Neuronal stem cell (in vitro differentiated cells): ENCODE measurements at places on chromosomes 5 and 9.
A peak's percentile ranks its signal among the peaks of the same experiment; 100 is the strongest.

- no peak overlapping the region for H3K4me3 ChIP-seq
- H3K4me1 ChIP-seq = peaks cover 27% of the 10 kb centered on the region
- H3K27me3 ChIP-seq = no peaks in the 10 kb centered on the region
- peak; percentile 86 for DNase-seq
- H3K27ac ChIP-seq = peak overlapping the region; percentile 17
- no peaks in the 10 kb centered on the region for H3K36me3 ChIP-seq
Observed at GRCh38 chr5:757931-758697, 26.4 kb downstream of the ZDHHC11B start.

DNA sequence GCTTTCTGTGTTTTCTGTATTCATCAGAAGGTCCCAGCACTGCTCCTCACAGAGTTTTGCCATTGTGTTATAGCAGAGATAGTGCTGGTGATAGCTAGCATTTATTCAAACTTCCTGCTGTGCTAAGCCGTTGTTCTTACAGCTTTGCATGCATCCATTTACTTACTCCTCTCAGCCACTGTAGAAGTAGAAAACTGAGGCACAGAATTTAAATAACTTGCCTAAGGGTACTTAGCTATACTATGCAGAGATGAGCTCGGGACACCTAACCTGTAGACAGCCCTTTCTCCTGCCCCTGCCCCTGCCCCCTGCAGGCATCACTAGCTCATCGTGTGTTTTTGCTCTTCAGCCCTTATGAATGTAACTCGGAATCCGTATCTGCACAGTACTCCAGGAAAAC, 227.6 kb downstream of the SAXO1 start:
- H3K4me1 ChIP-seq = no peaks in the 10 kb centered on the region
- no peak overlapping the region for H3K4me3 ChIP-seq
- no peak for DNase-seq
- H3K27ac ChIP-seq = no peak overlapping the region
- no peaks in the 10 kb centered on the region for H3K36me3 ChIP-seq

DNA sequence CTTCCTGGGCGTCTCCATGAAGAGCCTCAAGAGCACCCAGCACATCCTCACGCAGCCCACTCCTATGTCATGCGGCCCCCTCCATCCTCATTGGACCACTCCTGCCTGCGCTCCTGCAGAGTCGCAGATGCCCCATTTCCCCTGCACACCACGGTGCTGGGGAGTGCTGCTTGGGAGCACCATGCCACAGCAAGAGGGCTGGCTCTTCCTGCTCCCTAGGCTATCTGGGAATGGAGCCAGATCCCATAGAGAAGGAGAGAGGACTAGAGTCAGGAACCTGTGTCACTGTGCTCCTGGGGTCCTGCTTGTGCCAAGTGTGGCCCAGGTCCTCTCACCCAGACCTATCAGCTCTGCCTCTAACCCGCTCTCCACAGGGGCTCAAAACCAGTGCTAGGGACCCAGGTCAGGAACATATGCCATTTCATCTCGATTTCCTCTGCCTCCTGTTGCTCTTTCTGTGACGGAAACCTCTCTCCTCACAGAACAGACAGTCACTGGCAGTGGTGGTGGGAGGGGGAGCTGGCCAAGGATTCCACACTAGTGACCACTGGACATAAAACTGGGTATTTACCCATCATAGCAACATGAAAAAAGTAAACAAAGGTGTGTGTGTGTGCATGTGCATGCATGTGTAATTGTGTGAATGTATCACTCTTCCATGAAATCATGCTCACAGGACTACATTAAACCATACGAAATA, 178.4 kb downstream of the TTLL11 start:
- no peak for DNase-seq
- H3K4me1 ChIP-seq = peaks cover 1% of the 10 kb centered on the region
- H3K36me3 ChIP-seq = no peaks in the 10 kb centered on the region
- no peak overlapping the region for H3K4me3 ChIP-seq

GRCh38 chr9:98191671-98192502, 550 bp downstream of the CORO2A start:
- no peak for DNase-seq
- H3K27ac ChIP-seq = no peak overlapping the region
- H3K4me3 ChIP-seq = peak overlapping the region; percentile 45
- H3K27me3 ChIP-seq = no peaks in the 10 kb centered on the region
- no peaks in the 10 kb centered on the region for H3K36me3 ChIP-seq
- peaks cover 6% of the 10 kb centered on the region for H3K4me1 ChIP-seq

DNA sequence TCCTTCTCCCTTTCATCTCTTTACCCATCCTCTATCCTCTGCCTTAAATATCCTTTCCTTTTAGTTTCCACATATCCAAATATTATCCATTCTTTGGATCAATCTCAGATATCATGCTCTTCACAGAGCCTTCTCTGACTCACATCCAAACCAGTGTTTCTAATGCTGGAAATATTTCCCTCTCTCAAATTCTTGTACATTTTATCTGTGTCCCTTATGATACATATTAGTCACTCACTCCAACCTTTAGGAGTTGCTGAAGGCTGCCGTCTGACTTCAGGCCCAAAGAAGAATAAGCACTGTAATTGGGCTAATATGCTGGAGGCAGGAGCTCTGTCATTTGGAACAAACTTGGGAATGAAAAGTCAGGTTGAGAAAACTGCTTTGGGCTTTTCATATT, 156.4 kb upstream of the RUSC2 start:
- no peaks in the 10 kb centered on the region for H3K36me3 ChIP-seq
- no peak overlapping the region for H3K4me3 ChIP-seq
- DNase-seq = no peak
- no peaks in the 10 kb centered on the region for H3K4me1 ChIP-seq
- H3K27ac ChIP-seq = no peak overlapping the region

- no peaks in the 10 kb centered on the region for H3K4me1 ChIP-seq
- H3K4me3 ChIP-seq = no peak overlapping the region
- H3K36me3 ChIP-seq = peaks cover 59% of the 10 kb centered on the region
Observed at GRCh38 chr5:60594715-60595477, 105.1 kb downstream of the DEPDC1B start.

- no peak overlapping the region for H3K4me3 ChIP-seq
- H3K36me3 ChIP-seq = no peaks in the 10 kb centered on the region
- no peaks in the 10 kb centered on the region for H3K27me3 ChIP-seq
- H3K27ac ChIP-seq = no peak overlapping the region
- peaks cover 8% of the 10 kb centered on the region for H3K4me1 ChIP-seq
Observed at GRCh38 chr9:136709454-136710109, 2.8 kb upstream of the DIPK1B start.

DNA sequence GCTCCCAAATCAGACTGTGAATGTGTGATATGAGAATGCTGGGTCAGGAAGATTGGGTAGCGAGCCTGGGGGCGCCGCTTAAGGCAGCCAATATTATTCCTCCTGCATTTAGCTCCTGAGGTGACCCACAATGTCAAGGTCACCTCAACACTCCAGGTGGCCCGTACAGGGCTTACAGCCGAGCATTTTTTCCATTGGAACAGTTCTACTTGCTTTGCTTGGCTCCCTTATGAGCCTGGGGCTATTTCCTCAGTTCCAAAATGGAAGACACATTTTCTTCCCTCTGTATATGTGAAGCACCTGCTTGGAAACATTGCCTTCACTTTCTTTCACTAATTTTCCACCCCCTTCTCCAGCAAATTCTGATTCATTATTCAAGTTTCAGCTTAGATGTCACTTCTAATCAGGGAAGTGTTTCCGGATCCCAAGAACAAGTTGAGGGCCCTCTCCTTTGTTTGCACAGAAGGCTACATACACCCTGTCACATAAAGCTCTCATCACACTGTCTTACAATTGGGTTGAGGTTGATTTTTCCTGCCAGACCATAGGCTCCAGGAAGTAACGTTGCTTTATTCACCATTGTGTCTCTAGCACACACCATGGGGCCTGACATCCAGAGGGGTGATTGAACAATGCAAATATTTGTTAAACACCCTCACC, 330.2 kb downstream of the PIK3R1 start:
- no peak overlapping the region for H3K4me3 ChIP-seq
- no peak for DNase-seq
- no peaks in the 10 kb centered on the region for H3K36me3 ChIP-seq
- peaks cover 1% of the 10 kb centered on the region for H3K4me1 ChIP-seq

DNA sequence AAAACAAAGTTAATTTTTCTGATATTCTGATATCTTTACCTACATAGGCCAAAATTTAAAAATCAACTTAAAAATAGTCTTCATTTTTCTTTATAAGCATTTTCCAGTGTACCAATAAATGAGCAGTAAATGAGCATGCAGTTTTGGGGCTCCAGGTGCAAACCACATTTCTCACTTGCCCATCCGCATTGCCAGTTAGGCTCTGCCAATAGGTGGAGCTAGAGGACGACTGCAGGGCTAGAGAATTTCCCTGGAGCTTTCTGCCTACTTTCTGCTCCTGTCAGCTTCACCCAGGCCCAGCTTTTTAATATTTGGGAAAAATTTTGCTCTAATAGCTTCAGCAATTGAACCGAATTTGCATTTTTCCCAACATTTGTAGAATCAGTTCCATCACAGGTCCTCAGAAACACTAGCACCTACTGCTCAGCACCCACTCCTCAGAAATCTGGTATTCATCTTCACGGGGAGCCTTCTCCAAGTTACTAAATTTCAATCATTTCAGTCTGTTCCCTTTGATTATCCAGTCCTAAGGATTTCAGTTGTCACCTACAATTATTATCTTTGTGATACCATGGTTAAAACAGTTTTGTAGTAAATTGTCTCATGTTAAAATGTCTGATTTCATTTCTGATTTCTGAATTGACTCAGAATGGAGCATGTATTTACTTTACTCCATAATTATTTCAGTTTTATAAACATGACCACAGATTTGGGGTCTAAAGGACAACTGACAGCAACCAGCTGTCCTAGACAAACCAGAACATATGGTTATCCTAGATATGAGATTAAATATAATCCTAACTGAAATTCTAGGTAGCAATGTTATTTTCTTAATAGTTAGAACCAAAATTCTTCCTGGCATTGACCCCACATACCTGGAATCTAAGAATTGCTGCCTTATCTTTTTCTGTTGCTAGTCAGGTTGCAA, 104.6 kb upstream of the FAM174A start:
- DNase-seq = peak; percentile 38
- H3K27me3 ChIP-seq = no peaks in the 10 kb centered on the region
- no peaks in the 10 kb centered on the region for H3K36me3 ChIP-seq
- H3K4me3 ChIP-seq = no peak overlapping the region
- no peak overlapping the region for H3K27ac ChIP-seq
